ENCODE measurements at places on chromosomes 13 and 19.

DNA sequence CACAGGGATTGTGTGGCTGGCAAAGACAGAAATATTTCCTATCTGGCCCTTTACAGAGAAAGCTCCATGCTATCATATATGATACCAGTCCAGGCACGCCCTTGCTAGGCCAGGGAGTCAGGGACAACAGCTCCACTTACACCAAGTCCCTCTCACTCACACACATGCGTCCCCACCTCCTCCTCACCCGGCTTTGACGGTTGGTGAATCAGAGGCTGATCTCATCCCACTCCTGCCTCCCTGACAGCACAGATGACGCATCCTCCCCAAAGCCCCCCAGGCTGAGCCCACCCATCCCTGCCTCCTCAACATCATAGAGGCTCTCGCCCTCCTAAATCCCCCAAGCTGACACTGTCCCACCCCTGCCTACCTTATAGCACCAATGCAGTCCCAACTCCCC lies 62.7 kb downstream of the F2RL3 start:
- no peak for DNase-seq

DNA sequence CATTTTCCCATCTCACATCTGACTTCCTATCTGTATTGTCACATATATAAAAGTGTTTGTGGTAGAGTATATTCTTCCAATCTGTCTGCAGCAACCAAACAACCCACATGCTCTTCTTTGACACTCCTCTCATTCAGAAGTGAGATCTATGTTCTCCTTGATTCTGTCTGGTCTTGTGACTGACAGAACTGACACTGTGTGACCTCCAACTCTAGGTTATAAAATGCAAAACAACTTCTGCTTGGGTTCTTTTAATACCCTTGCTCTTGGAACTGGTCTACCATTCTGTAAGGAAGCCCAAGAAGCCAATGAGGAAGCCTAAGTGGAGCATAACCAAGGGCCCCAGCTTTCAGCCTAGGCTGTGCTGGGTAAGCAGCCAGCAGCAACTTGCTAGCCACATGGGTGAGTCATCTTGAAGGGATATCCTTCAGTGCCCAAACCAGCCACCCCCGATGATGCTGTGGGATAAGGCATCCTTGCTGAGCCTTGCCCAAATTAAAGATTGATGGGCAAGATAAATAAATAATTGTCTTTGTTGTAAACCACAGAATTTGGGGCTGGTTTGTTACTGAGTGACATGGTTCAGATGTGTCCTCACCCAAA lies 18.4 kb upstream of the ITM2B start:
- no peak for DNase-seq

DNA sequence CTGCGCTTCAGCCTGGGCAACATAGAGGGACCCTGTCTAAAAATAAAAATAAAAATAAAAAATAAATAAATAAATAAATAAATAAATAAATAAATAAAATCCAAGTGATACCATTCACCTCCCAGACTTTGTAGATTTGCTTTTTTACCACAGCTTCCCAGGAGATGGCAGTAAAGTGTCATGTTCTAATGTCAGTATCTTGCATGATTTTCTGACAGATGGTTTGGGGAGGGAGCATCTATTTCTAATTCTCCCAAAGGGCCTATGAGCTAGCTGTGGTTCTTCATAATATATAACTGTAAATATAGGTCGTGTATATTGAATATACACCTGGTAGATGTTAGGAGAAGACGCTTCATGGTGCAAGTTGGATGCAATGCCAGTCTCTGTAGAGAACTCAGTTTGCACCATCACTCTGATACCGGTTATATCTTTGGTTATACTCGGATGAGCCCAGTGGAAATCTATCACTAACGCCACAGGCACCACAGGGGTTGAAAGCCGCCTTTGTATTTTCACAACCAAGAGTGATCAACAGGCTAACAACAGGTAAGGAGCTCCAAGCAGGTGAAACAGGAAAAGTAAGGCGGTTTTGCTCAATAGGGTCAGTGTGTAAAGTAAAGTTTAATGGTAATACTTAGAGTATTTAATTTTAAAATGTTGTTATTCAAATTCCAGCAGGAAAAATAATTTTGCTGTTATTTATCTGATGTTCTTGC lies 13.9 kb downstream of the APLP1 start:
- peak; percentile 40 for DNase-seq

GRCh38 chr19:30206187-30206586 lies 166.0 kb upstream of the ZNF536 start:
- DNase-seq = no peak

DNA sequence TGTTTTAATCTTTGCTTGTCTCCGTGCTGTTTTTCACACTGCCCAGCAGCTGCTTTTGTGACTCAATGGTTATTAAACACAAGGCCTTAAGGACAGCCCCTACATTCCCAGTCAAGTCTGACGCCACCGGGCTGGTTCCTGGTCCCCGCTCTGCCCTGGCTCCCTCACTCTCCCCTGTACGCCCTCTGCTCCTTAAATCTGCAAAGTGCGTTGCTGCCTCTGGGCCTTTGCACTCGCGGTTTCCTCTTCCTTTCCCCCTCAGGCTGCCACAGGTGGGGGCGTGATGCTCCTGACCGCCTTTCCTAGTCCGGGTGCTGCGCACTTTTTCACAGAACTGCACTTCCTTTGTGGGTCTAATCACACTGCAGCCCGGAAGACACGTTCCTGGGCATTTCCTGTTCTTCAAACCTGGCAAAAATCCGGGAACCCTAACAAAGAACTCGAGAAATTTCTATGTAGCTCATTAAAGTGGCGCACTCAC lies 25.6 kb downstream of the NOSIP start:
- no peak for DNase-seq

GRCh38 chr13:35598233-35598632 lies 121.7 kb upstream of the MAB21L1 start:
- no peak for DNase-seq

GRCh38 chr19:49231389-49231788 lies 73.8 kb downstream of the TRPM4 start:
- no peak for DNase-seq

- DNase-seq = no peak
Observed at GRCh38 chr13:106500445-106500844, 35.0 kb downstream of the EFNB2 start.

DNA sequence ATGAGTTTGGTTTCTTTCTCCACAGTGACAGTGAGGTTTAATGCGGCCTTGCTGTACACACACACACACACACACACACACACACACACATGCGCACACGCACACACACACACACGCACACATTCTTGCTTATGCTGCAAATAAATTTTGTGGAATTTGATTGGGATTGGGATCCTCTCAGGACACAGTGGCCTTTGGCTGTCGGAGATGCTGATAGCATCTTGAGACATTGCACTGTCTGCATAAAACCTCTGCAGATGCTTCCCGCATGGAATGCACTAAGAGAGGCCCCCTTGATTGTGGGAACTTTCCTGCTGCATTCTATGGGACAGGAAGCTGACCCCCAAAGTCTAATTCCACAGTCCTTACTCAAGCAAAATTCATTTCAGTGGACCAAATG lies 145.6 kb downstream of the FLT1 start:
- no peak for DNase-seq

DNA sequence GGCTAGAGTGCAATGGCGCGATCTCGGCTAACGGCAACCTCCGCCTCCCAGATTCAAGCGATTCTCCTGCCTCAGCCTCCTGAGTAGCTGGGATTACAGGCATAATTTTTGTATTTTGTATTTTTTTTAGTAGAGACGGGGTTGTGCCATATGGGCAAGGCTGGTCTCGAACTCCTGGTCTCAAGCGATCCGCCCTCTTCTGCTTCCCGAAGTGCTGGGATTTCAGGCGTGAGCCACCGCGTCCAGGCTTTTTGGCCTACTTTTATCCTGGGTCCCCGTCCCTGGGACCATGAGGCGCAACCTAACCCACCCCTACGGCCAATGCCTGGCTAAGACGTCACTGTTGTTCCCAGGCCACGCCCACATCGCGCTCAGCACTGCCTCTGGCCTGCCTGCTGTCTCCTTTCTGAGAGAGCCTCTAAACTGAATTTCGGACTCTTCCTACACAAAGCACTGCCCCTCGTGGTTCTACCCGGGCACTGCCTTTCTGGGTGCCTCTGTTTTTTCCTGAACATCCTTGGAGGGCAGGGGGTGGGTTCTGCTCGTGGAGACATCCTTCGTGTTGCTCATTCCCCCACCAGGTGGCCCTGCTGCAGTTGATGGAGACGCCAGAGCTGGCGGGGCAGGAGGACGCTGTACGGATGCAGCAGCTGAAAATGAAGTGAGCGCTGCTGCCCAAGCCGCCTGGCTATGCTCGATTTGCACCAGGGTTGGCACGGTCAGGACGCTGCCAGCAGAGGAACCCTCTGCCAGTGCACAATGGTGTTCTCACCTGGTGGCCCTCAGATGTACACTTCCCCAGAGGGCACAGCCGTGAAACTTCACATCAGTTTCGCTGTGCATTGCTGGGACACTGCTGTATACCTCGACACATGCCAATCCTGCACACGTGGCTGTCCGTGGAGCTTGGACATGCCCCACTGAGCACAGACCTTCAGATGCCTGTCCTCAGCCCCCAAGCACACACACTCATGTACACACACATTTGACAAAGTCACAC lies 2.0 kb downstream of the REX1BD start:
- peak; percentile 53 for DNase-seq

DNA sequence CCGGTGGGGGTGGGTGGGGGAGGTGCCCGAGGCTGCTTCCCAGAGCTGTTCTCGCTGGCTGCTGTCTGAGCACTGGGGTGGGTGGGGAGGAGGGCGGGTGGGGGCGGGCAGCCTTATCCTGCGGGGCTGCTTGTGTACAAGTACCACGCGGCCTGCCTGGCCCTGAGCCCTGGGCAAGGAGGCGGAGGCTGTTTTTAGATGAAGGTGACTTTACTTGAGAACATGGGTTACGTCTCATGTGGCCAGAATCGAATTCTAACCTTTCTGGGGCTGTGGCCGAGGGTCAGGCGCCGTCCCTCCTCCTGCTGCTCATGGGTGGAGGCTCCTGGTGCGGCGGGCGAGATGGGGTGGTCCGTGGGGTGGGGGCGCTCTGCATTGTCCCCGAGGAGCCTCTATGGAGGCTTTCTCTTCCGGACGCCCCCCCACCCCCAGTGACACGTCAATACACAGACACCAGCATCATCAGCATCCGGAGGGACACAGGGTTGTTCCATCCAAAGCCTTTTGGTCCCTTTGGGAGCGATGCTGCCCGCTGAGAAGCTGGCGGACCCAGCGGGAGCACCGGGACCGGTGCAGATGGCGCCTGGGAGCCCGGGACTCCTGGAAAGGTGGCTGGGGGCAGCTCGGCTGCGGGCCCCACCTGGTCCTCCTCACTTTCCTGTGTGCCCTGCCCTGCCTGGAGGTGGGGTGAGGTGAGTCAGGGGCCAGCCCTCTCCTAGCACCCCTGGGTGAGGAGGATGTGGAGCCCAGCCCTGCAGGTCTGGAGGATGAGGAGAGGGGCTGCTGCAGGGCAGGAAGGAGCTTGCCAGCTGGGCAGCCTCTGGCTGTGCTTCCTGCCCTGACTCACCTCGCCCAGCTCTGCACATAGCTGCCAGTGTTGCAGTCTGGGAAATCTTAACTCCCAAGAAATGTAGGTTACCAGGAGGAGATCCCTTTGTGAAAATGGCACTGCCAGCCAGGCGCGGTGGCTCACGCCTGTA lies 3.4 kb downstream of the BSG start:
- DNase-seq = peak; percentile 87

DNA sequence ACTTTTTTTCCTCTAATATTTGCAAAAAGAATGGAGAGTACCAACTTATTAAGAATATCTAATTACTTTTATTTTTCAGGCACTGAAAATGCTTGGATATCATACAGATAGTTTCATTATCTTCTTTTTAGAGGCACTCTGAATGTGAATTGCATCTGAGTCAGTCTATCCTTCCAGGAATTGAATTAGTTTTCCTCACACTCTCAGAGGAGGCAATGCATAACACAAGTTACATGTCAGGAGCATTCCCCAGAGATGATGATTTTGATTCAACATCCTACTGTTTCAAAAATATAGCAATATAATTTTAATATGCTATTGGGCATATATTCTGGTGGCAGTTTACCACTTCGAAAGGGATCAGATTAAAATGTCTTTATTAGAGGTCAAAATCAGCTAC lies 1315.4 kb downstream of the PCDH9 start:
- no peak for DNase-seq
